ENCODE measurements at places on chromosomes 4 and X.

- DNase-seq, result no peak
Observed at GRCh38 chrX:144896323-144896722, 351.0 kb upstream of the SPANXN1 start.

DNA sequence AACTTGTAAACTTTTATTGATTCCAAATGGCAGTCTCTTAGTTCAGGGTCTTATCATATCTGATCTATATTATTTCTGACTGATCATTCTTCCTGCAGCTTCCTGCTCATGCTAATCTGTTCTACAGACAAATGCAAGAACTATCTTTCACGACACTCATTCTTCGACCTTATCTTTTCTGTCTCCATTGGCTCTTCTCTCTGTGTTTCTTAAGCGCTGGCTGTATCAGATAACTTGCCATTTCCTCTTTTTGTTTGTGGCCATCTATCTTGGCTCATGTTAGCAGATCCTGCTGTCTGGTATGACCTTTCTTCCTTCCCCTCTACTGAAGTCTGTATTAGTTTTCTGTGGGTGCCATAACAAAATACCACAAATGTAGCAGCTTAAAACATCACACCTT is 230.5 kb upstream of the PUDP start:
- DNase-seq, result no peak

DNA sequence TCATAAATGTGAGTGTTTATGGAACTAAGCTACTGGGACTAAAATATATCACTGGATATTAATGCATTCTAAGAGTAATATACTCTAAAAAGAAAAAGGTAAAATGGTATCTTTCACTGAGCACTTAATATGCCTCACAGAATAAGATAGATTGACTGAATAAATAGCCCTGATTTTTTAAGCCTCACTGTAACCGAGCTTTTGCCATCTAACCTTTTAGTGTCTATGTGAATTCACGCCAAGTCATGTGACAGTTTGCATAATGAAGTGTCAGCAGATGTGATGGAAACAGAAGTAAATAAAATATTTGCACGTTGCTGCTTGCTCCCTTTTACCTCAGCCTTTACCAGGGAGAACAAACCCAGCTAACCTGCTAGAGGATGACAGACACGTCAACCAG is 119.7 kb upstream of the NWD2 start:
- no peak for DNase-seq

DNA sequence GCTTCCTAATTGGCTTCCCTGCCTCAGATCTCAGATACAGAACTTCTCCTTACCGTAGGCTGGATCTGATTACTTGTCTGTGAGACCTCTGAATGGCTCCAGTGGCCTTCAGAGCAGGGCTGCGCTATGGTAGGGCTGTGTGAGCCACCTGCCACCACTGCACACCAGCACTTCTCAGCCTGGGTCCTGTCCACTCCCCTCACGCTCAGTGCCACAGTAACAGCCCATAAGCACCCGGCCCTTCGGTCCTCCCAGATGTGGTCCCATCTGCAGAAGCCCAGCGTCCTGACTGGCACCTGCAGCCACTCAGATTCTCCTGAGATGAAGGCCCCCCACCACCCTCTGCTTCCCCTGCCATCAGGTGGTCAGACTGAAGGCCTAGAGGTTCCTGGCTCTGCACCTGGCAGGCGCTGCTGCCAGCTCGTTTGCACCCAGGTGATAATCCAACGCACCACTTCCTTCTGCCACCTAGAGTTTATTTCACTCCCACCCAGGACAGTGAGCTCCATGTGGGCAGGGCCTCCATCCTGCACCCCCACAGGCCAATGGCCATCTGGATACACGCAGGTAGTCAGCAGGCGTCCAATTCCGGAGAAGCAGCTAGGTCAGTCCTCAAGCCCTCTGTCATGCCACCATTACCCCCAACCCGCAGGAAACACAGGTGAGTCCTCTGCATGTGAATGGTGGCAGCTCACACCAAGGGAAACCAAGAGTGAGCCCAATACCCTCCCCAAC is 5.4 kb downstream of the WDR1 start:
- DNase-seq, result no peak

DNA sequence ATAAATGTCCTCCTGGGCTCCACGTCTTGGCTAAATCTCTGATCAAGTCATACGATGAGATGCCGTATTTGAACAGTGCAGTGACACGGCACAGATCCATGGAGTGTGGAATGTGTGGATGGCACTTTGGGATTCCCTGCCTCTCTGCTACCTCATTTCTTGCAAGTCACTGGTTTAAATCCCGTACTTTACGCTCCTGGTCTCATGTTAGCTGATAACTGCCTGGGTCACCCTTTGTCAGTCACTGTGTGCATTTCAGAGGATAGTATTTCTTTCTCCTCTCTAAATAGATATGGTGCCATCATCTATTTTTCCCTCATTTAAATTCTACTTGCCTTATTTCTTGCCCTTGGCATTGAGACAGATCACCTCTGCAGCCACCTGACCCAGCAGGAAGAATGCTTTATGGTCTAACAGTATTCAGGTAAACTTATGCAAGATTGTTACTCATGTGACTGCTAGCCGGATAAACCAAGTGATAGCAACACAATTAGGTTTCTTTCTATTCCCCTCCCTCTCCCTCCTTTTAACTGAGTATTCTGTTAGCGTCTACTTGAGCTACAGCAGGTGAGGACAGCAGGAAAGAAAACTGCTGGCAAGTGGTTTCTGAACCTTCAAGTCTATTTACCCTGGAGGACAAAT is 2.8 kb downstream of the EGF start:
- DNase-seq, result no peak

DNA sequence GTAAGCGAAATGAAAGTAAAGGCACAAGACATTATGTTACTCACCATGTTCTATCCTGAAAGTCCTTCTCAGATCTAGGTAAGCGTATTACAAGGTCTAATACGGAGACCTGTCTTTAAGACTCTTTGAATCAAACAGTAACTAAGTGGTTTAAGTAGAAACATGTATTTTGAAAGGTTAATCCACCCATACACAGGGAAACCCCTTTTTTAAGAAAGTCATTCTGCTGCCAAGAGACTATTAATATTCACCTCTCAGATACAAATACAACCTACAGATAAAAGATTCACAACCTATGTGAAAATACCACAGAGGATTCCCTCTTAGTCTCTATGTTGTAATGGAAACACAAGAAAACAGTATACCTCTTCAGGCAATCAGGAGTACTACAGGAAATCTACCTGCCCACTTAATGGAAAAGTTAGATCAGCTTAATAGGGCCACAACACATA is 63.2 kb upstream of the TNIP3 start:
- no peak for DNase-seq

GRCh38 chrX:137945470-137945869 is 379.5 kb downstream of the ZIC3 start:
- DNase-seq, result no peak

- no peak for DNase-seq
Observed at GRCh38 chrX:42087960-42088359, 164.6 kb upstream of the CASK start.

GRCh38 chrX:66489339-66489738 is 149.5 kb downstream of the EDA2R start:
- DNase-seq, result no peak

DNA sequence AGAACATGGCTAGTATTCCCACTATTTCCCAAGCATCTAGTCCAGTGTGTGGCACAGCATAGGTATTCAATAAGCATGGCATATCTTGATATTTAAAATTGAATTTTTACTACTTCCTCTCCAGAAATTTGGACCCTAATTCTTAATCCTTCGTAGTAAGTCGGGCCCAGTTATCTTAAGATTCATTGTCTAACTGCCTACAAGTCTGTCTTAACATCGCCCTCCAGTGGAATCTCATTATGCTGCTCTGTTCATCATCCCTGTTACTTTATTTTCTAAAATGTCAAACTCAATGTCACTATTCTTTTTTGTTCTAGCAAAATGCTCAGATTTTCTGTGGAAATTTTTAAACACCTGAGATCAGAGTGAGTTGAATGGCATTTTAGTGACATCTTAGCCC is 606.2 kb downstream of the KLHL13 start:
- no peak for DNase-seq

GRCh38 chrX:134603806-134604700 is 54.2 kb downstream of the PLAC1 start:
- DNase-seq, result peak; percentile 67

DNA sequence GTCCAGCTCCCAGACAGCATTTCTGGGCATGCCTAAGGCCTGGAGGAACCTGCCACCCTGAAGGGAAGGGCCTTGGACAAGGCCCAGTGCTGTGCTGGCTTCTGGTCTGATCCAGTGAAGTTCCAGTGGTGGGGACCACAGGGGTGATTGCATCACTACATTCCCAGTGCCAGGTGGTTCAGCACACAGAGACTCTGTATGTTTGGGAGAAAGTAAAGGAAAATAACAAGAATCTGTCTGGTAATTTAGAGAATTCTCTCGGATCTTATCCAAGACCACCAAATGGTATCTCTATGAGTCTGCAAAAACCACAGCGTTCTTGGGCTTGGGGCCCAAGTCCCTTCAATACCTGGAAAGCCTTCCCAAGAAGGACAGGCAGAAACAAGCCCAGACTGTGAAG is 131.8 kb upstream of the MAD2L1 start:
- DNase-seq, result no peak

GRCh38 chrX:100379388-100379986 is 30.6 kb downstream of the PCDH19 start:
- DNase-seq, result no peak

DNA sequence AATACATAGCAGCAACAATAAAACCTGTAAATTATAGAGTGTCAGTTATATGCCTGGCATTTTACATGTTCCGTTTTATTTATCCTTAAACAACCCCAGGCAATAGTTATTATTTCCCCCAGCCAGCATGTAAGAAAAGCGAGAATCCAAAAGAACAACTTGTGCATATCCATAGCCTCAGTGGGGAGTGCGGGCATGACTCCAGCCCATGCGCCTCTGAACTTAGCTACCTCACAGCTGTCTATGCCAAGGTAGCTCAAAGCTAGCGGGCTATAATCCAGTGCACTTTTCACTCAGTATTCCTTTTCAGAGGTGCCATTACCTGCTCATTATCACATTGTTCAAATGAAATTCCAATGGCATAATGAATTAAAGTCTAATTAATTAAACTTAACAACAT is 257.3 kb upstream of the EDNRA start:
- no peak for DNase-seq
